ENCODE measurements at places on chromosomes 2 and 18.
A peak's percentile ranks its signal among the peaks of the same experiment; 100 is the strongest.

DNA sequence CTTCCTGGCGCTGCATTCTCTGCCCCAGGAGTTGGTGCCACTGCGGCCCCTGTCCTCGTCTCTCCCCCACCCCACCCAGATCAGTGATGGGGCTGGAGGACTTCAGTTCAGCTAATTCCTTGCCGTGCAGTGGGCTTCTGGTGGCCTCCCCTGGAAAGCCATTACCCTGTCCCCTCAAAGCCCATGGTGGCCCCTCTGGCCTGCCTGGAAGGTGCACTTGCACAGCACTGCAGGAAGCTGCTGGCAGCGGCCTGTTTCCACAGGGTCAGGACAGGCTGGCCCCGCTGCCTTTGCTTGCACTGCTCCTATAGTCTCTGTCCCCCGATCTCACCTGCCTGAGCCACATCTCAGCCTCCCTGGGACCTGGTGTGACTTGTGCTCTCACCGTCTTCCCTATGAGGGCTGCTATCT is 105.1 kb downstream of the USP40 start:
- DNase-seq = no peak

- no peak for DNase-seq
These were observed 3.6 kb upstream of the BOD1L2 start for GRCh38 chr18:57143265-57143664.

- no peak for DNase-seq
These were observed 97.6 kb downstream of the POLE4 start for GRCh38 chr2:75055820-75056675.

DNA sequence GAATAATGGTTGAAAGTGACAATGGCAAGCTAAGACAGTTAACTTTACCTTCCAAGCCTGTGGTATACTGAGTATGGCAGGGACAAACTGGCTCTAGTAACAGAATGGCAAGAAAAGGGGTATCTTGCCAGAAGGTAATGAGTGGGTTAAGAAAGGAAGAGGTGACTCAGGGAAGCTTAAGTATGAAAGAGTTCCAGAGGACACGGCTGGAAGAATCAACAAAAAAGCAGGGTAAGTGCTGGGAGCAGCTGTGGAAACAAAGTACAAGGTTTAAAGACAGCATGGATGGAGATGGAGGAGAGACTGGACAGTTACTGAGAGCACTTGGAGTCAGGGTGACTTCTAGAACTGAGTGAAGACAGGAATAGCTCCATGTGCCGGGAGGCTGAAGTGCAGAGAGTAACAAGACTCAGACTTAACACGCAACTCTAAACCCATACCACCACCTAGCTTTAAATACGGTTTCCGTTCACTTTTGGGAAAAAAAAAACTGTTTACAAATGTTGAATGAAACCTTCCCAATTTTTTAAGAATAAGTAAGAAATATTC is 69.0 kb downstream of the REV1 start:
- no peak for DNase-seq

DNA sequence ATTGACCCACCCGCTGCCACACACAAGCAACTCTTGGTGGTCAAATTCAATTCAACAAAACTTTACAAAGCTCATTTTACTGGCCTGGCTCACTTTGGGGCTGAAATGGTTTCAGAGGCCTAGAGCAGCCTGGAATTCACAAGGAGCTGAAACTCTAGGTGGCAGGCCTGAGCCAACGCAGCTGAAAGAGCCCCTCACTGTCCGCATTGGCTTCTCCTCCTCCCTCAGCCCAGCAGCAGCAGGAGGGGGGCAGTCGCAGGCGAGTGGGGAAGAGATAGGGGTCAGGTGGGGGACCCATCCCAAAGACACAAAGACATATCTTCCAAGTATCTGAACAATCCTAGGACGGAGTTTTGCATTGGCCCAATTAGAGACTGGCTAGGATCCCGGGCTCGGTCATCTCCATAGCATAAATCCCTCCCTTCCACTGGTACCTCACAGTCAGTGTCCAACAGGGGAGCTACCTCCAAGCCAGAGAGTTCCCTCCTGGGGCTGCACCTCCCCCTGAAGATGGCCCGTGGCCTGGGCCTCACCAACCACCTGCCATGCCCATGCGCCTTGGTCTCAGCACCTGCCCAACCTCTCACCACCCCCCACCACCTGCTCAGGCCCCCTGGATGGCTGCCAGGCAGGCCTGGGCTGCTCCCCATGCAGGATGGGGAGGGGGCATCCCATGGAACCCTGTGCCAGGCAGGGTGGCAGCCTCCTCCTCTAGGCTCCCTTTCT is 113.4 kb downstream of the ZBTB7C start:
- no peak for DNase-seq

- no peak for DNase-seq
These were observed 83.6 kb downstream of the TRABD2A start for GRCh38 chr2:84797271-84797670.

GRCh38 chr18:27887711-27888495 is 289.0 kb downstream of the CDH2 start:
- no peak for DNase-seq

DNA sequence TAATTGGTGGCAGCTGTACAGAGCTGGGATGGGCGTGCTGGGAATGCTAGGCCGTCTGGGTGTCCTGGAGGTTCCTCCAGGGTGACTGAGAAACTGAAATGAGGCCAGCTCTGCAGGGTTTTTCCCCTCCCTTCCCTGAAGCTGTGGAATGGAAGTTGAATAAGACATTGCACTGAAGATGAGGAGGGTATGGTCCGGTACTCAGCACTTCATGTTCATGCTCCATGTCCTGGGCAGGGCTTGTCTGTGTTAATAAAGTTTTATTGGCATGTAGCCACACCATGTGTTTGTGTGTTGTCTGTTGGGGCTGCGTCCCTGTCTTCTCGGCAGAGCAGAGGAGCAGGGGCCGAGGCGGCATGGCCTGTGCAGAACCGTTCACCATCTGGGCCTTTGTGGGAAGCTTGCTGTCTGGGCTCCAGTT is 154.0 kb downstream of the LDLRAD4 start:
- no peak for DNase-seq

DNA sequence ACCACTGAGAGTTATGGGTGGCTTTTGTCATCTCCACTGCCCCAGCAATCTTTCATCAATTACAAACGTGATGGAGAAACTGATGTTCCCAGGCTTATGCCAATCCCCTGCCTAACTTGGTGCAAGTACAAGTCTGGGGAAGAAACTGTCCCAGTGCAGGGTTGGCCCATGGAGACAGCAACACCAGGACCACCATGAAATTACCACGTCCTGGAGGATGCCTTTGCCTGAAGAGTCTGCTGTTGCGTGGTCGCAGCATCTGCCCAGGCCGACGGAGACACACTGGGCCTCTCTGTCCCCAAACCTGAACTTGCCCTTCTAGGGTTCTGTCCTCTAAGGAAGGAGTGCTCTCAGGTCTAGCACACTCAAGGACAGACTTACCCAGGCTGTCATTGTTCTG is 496.8 kb upstream of the RAB6C start:
- no peak for DNase-seq

GRCh38 chr2:43057026-43057741 is 169.2 kb downstream of the ZFP36L2 start:
- DNase-seq = no peak

- DNase-seq = no peak
These were observed 13.4 kb downstream of the BCL11A start for GRCh38 chr2:60540074-60540473.

- no peak for DNase-seq
These were observed 10.1 kb downstream of the SRSF7 start for GRCh38 chr2:38740851-38741731.

DNA sequence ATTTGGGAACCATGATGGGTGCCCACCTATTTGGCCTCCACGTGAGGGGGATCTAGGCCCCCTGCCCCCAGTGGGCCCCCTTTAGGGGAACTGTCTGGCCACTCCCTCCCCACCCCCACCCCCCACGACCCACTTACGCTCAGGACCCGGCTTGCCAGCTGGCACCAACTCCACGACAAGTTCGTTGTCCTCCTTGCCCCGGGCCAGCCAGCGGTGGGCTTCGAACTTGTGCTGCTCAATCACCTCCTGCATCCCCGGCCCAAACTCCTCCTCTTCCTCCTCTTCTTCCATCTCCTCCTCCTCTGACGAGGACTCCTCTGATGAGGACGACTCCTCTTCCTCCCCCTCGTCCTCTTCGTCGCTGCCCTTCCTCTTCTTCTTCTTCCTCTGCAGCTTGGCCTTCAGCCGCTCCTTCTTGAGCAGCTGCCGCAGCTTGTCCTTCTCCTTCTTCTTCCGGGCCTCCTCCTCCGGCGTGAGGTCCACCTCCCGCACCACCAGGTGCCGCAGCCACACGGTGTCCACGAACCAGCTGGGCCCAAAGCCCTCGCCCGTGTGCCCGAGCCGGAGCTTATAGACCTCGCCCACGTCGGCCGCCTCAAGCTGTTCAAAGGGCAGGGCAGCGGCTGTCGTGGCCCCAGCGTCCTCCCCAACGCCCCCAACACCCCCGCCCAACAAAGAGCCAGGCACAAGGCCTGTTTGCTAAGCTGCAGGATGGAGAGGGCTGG is 96.9 kb downstream of the LOXHD1 start:
- DNase-seq = no peak

DNA sequence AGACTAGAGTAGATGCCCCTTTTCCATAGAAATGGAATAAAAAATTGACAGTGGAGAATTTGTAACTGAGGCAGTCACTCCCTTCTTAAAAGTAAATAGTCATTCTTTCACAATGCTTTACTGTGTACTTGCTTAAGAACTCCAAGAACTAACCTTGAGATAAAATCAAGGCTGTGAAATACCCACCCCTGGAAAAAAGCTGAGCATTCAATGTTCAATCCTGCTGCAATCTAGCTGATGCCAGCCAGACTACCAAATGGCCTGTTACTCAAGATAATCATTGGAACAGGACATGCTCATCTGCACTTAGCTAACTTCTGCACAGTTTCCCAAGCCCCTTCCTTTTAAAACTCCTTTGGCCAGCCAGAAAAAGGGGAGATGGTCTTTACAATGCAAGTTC is 367.4 kb upstream of the GULP1 start:
- DNase-seq = no peak

GRCh38 chr2:29528891-29529520 is 392.4 kb downstream of the ALK start:
- DNase-seq = no peak

GRCh38 chr2:176106581-176107539 is at the start of gene HOXD11:
TSS of gene HOXD11 (plus strand) at chr2:176107280. CDS start at chr2:176107356, 76 bp downstream.
- no peak for DNase-seq

DNA sequence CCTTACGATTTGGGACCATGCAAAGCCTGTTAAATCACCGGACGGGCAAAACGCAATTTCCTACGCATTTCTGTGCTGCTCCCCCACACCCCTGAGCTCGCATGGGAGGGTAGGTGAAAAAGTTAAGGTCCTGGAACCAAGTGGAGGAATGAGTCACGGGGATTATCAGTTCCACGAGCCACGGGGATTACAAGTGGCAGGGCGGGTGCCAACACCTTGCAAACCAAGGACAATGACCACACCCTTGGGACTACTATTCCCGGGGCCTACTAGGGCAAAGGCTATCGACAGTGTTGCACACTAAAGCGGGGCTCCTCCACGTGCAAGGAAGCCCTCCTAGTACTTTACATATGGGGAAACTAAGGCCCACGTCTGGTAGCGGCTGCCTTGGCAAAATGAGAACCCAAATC is 447 bp downstream of the RETSAT start:
- DNase-seq = peak; percentile 13

DNA sequence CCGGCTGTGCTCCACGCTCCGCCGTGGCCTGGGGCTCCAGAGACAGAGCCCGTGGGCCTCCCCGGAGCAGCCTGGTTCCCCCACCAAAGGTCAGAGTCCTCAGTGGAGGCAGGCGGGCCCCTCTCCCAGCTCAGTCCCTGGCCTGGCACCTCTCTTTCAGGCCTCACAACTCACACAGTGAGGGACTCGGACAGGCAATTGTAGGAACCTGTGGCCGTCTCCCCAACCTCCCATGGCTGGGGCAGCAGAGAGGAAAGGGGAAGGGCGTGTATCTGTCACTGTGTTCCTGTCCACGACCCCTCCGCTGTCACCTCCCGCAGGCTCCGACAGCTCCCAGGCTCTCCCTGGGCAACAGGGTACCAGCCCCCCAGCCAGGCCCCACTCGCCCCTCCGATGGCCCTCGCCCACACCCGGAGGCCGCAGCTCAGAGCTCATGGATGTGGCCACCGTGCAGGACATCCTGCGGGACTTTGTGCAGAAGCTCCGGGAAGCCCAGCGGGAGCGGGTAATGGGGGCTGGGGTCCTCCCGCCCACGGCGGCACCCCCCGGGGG is 32.4 kb upstream of the SNED1 start:
- no peak for DNase-seq

DNA sequence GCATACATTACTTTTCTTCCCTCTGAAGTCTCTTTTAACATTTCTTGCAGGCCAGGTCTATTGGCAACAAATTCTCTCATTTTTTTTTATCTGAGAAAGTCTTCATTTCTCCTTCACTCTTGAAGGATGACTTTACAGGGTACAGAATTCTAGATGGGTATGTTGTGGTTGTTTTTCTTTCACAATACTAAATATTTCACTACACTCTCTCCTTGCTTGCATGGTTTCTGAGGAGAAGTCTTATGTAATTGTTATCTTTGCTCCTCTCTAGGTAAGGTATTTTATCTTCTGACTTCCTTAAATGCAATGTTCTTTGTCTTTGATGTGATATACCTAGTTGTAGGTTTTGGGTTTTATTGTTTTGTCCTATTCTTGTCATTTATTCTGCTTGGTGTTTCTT is 371.1 kb downstream of the FIGN start:
- DNase-seq = no peak

GRCh38 chr2:67725731-67726130 is 328.6 kb downstream of the ETAA1 start:
- DNase-seq = no peak

DNA sequence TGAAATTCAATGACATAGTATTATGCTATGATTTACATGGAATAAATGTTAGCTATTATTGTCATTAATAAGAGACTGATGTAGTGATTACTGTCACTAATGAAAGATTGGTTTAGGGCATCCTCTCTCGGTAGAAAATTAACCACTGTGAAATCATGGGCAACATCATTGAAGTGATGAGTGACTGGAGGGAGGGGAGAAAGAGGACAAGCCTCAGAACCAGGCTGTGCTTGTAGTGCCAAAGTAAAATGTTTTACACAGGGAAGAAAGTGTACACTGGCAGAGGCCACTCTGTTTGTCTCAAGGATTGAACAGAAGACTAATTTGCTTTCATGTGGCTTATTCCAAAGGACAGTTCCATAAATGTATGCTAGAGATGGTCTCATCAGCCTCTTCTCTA is 456.2 kb upstream of the TCF4 start:
- no peak for DNase-seq

GRCh38 chr2:30266051-30266621 is 34.8 kb downstream of the LBH start:
- peak; percentile 58 for DNase-seq

- DNase-seq = no peak
These were observed 6.2 kb downstream of the DBI start for GRCh38 chr2:119372778-119373568.

Data from activated naive CD4-positive, alpha-beta T cell treated with Interleukin-2 at 50 U/mL for 16 hours (primary cell).